Activated naive CD4-positive, alpha-beta T cell treated with anti-CD3 and anti-CD28 coated beads, Interleukin-2, amount 50 U/mL, for 72 hours (primary cell): ENCODE measurements at places on chromosomes 11 and 22. TPM values are rescaled to one million over a fixed set of nuclear protein-coding genes. Genes with fewer than 3 reads are reported as not detected.
A peak's percentile ranks its signal among the peaks of the same experiment; 100 is the strongest.

The TRIM48 gene
- not detected for total RNA-seq

The RASSF10 gene
- total RNA-seq, result not detected

The MAP6 gene
- total RNA-seq, result not detected

The CRYBA4 gene
- total RNA-seq, result not detected

GRCh38 chr22:27358096-27358870 lies 443.3 kb downstream of the MN1 start:
- no peak for DNase-seq

The CHST1 gene
- total RNA-seq, result 0.18 TPM

DNA sequence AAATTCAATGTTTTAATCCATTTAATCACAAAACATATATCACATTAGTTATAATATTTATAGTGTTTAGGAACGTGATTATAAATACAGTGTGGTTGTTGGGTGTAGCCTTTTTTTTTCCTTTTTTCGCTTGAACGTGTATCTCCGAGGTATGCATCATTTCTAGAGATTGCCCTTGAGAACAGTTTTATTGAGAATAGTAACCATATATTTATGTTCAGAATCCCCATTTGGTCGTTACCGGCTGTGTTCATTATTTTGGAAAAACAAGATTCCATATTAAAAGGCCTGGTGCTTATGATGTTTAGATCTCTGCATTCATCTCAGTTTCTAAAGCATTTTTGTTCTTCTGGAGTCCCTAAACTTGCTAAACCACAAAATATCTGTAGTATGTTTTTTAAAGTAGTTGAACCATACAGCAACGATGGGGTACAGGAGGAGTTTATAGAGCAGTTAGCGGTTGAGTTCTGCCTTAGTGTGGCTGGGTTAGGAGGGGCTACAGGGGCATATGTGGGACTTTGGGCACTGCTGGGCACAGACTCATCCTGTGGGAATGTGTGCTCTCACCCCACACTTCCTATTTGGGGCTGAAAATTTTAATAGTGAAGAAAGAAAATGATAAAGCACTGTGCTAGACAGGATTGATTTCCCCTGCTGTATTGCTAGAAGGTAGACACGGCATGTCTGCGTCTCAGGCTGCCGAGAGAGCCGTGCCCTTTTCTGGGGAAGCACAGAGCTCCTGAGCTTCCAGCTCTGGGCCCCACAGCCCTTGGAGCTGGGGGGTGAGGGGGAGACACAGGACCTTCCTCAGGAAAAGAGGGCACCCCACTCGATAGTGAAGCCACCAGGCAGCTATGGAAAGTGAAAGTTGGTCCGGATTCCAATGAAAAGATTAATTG lies 81.5 kb upstream of the PPARA start:
- peak; percentile 45 for DNase-seq

The IL10RA gene
- 32.2 TPM for total RNA-seq

DNA sequence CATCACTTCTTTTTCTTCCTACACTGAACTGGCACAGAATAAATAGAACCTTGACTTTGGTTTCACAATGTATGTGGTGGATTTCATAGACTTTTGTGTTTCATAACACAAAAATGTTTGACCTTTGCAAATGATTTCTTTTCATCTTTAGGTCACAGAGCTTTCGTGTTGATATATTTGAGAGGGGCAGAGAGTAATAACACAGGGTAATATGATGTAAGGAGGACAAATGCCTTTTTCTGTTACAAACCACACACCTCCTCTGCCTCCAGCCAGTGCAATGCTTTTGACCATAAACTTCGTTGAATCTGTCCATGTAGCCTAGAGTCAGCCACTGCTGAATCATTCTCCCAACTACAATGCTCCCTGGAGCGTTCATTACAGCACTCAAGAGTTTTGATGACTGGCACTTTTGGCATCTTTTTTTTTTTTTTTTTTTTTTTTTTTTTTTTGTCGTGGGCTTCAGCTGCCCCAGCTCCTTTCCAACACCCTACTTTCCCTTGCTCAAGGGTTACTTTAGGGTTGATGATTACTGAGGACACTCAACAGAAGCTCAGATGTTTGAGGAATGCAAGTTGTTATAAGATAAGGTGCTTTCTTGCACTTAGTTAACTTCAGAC lies 11.4 kb upstream of the CAT start:
- no peak for DNase-seq

- DNase-seq, result peak; percentile 7
These were observed 83.1 kb upstream of the MTNR1B start for GRCh38 chr11:92886243-92886905.

DNA sequence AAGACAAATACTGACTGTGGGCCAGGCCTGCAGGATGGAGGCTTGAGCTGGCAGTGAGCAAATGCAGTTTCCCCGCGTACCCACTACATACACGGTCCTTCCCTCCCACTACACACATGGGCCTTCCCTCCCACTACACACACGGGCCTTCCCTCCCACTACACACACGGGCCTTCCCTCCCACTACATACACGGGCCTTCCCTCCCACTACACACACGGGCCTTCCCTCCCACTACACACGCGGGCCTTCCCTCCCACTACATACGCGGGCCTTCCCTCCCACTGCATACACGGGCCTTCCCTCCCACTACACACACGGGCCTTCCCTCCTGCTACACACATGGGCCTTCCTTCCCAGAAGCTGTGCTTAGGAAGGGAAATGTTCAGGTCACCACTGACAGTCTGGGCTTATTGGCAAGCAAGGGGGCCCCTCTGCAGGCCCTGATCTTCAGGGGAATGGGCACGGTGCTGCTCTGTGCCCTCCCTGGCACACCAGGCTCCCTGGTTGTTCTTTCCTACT lies 10.8 kb downstream of the DNAL4 start:
- no peak for DNase-seq

- no peak for DNase-seq
These were observed 279.9 kb downstream of the DLG2 start for GRCh38 chr11:85347291-85347690.

- no peak for DNase-seq
These were observed 21.5 kb upstream of the CBX7 start for GRCh38 chr22:39173787-39174497.

The GRAP2 gene
- total RNA-seq, result 42.4 TPM

DNA sequence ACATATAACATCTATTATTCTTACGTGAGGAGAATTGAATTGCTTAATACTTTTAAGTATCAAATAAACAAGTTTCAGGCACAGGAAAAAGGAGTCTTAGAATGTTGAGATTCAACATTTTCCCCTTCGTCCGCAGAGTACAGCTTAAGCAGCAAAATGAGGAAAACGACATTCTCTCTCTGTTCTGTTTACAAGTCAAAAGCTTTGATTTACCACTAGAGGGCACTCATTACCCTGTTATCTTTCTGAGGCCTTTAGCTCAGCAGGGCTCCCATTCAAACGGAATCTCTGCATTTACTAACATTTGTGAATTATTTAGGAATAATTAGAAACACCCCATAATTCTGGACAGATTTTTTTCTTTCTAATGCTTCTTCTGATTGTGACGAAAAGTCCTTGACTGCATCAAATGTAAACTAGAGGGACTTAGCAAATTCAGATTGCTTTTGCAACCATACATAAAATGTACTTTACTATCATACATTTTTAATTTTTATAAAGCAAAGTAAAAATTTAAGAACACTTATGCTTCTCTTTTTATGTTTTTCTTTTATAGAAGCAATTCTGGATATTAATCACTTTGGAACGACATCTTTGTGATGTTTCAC lies 75.0 kb downstream of the JRKL start:
- DNase-seq, result no peak

DNA sequence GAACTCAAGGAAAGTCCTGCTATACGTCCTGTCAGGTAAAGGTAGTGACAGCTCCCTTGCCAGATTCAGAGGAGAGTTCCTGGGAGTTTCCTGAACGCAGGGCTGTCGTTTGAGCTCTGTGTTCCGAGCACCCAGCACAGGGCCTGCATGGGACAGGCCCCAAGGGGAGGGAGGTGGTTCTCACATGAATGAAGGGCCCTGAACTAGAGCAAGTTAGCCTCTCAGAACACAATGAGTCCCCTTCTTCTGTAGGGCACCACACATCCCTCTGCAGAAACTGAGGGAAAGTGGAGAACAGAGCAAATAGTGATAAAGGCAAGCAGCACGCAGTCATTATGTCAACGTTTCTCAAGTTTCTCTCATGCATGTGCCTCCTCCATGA lies 35.3 kb downstream of the NEU3 start:
- no peak for DNase-seq

DNA sequence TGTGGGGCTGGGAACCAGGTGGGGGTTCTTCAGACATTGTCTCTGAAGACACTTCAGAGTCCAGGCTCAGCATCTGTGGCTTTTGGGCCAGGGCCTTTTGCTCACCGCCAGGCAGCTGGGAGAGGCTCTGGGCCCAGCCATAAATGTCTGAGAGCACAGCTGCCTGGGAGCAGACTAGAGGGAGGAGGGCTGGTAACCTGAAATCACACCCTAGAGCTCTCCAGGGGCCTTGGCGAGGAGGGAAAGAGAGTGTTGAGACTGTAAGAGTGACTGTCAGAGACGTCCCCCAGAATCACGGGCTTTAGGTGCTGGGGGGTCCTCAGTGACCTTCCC lies 4.1 kb downstream of the TRABD start:
- no peak for DNase-seq

- no peak for DNase-seq
These were observed 958.5 kb downstream of the BRD1 start for GRCh38 chr22:48869161-48869560.

DNA sequence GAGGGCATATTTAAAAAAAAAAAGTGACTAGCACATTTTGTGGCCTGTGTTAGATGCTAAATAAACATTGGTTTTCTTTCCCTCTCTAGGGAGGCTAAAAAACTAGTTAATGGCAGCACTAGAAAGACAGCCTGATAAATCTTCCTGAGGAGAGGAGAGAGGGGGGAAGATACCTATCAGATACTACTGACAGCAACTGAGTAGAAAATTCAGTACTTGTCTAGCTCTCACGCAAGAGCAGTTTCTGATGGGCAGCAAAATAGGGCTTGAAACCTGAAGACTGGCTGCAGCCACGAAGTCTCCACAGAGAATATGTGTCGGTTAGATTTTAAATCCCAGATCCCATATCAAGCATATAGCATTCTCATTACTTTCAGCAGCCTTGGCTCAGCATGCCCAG lies 388.2 kb downstream of the KCNA4 start:
- DNase-seq, result no peak

The CRYAB gene
- total RNA-seq, result not detected

DNA sequence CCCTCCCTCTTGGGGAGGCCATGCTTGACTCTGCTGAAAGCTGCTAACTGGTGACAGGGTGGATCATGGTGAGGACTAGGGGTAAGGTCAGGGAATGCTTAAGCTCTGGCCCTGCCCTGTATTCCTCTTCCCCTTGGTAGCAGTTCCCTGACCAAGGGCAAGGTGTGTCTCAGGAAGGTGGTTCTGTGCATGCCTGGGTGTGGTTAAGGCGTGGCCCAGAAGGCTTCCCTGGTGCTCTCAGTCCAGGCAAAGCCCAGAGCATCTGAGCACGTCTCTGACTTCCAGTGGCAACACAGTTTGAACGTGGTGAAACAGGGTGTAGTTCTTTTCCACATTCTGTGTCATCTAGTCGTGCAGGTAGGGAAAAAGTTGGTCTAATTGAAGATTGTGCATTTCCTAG lies 53.1 kb upstream of the HORMAD2 start:
- DNase-seq, result no peak

DNA sequence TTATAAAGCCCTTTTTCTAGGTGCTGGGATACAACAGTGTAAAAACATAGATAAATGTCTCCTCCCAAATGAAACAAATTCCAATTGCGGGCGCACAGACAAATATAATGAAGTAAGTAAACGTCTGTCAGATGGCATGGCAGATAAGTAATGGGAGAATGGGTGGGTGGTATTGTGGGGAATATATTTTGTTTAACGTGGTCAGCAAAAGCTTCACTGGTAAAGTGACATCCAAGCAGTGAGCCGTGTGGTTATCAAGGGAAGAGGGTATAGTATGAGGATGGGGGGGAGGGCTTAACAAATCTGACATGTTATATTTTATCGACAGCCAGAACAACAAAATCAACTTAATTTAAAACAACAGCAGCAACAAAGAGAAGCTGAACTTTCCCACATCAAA lies 1.2 kb downstream of the SVIP start:
- DNase-seq, result no peak

The RTN4RL2 gene
- 1.4 TPM for total RNA-seq

GRCh38 chr22:27377501-27378295 lies 423.9 kb downstream of the MN1 start:
- no peak for DNase-seq

DNA sequence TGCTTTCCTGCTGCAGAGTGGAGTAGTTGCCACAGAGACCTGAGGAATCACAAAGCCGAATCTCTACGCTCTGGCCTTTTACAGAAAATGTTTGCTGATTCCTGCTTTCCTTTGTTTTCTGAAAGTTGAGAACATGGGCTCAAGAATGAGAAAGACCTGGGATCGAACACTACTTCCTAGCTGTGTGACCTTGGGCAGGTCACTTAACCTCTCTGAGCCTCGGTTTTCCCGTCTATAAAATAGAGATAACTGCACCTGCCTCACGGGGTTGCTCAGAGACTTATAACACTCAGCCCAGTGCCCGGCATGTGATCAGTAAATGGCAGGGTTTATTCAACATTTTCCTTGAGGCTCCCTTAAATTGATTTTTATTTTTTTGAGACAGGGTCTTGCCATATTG lies 70.9 kb upstream of the ALX4 start:
- no peak for DNase-seq

DNA sequence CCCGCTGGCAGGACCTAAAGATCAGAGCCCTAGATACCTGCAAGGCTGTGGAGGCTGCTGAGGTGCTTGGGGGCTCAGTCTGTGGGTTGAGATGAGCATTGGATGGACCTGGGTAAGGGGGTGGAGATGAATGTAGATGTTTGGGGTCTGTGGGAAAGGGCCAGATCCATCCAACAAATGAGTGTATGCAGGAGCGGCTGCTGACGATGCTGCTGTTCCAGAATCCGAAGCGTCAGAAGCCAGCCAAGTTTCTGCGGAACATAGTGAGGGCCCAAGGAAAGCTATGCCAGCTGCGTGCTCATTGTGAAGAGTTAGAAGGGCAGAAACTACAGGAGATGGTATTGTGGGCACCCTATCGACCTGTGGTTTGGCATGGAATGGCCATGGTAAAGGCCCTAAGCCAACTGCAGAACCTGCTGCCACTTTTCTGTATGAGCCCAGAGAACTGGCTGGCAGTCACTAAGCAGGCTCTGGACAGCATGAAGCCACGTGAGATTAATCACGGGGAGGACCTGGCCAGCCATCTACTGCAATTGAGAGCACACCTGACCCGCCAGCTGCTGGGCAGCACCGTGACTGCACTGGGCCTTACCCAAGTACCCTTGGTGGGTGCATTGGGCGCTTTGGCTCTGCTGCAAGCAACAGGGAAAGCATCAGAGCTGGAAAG lies 36.6 kb downstream of the RRP8 start:
- no peak for DNase-seq

DNA sequence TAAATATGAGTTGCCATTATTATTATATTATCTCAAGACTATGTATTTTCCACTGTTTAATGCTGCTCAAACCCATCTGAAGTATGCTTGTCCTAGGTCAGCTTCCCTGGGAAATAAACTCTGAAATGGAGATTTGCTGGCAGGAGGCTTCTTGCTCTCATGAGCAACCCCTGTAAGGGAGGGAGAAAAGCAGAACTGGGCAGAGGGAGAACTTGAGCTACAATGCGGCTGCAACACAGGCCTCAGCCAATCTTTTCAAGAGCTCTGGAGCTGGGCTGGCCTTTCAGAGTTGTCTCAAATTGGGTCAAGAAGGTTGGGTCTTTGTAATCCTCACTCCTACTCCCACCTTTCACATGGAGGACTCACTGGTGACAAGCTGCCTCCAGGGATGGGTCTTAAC lies 412.6 kb downstream of the TENM4 start:
- DNase-seq, result no peak
